ENCODE measurements at places on chromosomes 3 and 15.
A peak's percentile ranks its signal among the peaks of the same experiment; 100 is the strongest.

DNA sequence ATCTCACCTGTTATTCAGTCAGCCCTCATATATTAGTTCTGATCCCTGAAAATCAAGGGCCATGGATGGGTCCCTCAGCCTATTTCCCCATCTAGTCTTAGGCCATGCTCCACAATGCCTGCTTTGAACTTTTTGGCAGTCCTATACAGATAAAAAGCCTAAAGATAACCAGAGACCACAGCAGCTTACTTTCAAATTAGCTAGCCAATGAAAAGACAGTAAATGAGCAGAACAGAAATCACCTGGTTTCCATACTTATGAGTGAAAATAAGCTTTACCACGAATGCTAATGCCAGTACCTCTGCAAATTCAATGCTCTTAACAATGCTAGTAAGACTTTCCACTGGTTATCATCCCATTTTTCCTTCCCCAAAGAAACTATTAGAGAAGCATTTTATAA, 141.6 kb upstream of the SPRED1 start:
- DNase-seq = no peak

DNA sequence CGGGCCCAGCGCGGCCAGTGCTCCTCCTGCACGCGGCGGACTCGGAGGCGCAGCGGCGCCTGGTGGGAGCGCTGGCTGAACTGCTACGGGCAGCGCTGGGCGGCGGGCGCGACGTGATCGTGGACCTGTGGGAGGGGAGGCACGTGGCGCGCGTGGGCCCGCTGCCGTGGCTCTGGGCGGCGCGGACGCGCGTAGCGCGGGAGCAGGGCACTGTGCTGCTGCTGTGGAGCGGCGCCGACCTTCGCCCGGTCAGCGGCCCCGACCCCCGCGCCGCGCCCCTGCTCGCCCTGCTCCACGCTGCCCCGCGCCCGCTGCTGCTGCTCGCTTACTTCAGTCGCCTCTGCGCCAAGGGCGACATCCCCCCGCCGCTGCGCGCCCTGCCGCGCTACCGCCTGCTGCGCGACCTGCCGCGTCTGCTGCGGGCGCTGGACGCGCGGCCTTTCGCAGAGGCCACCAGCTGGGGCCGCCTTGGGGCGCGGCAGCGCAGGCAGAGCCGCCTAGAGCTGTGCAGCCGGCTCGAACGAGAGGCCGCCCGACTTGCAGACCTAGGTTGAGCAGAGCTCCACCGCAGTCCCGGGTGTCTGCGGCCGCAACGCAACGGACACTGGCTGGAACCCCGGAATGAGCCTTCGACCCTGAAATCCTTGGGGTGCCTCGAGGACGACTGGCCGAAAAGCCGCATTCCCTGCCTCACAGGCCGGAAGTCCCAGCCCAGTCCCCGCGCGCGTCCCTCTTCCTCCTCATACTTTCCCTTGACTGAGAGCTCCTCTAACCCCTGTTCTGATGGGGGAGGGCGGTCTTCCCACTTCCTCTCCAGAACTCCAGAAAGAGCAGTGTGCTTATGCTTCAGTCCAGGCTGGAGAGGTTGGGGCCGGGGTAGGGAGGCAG, 1.4 kb upstream of the IL17RC start:
- peak; percentile 88 for DNase-seq

DNA sequence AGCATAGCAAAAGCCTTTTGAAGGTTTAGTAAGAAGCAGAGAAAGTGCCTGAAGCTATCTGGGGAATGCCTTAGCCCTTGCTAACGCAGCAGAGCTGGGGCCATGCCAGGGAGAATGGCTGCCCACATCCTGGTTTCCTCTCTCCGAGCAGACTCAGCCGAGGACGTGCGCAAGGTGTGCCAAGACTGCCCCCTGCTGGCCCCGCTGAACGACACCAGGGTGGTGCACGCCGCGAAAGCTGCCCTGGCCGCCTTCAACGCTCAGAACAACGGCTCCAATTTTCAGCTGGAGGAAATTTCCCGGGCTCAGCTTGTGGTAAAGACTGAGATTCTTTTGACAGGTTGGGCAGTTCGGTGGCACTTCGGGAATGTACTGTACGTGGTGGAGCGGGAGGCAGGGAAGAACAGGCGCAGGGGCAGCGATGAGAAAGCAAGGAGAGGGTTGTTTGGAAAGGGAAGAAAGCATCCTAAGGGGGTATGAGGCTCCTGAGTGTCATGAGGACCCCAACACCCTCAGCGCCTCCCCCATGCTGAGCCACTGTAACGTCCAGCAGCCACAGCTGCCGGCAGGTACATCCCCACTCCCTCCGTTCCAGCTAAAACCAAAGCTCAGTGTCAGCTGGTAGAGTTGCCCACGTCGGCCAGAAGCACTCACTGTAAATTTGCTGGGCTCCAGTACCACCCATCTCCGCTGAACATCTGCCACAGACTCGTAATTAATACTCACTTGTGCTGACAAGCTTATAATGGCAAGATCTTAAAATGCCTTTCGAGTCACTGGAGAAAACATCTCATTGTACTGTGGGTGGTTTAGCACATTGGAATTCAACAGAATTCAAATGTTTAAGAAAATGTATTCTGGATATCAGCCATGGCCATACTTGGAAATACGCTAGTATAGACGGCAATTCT, 4.4 kb downstream of the AHSG start:
- DNase-seq = peak; percentile 85

- DNase-seq = no peak
Observed at GRCh38 chr3:36201546-36201945, 178.8 kb upstream of the STAC start.

- no peak for DNase-seq
Observed at GRCh38 chr15:58511599-58511987, 79.8 kb downstream of the LIPC start.

- DNase-seq = no peak
Observed at GRCh38 chr3:127607675-127608361, 9.6 kb downstream of the MCM2 start.

GRCh38 chr3:9007213-9007612, 43.9 kb upstream of the RAD18 start:
- DNase-seq = no peak

DNA sequence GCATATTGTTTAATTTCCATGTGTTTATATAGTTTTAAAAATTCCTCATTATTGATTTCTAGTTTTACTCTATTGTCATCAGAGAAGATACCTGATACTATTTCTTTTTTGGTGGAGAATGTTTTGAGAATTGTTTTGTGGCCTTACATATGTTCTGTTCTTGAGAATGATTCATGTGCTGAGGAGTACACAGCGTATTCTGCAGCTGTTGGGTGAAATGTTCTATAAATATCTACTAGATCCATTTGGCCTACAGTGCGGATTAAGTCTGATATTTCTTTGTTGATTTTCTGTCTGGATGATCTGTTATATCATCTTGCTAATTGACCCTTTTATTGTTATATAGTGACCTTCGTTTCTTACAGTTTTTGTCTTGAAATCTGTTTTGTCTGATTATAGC, 109.7 kb downstream of the UBE2E2 start:
- DNase-seq = no peak

- peak; percentile 53 for DNase-seq
Observed at GRCh38 chr15:66287461-66288057, 5.8 kb upstream of the DIS3L start.

GRCh38 chr3:139448104-139448503, 28.2 kb downstream of the RBP2 start:
- DNase-seq = no peak

- no peak for DNase-seq
Observed at GRCh38 chr15:95458721-95459120, 871.8 kb upstream of the NR2F2 start.

GRCh38 chr3:167940241-167940640, 155.5 kb downstream of the GOLIM4 start:
- DNase-seq = peak; percentile 13

DNA sequence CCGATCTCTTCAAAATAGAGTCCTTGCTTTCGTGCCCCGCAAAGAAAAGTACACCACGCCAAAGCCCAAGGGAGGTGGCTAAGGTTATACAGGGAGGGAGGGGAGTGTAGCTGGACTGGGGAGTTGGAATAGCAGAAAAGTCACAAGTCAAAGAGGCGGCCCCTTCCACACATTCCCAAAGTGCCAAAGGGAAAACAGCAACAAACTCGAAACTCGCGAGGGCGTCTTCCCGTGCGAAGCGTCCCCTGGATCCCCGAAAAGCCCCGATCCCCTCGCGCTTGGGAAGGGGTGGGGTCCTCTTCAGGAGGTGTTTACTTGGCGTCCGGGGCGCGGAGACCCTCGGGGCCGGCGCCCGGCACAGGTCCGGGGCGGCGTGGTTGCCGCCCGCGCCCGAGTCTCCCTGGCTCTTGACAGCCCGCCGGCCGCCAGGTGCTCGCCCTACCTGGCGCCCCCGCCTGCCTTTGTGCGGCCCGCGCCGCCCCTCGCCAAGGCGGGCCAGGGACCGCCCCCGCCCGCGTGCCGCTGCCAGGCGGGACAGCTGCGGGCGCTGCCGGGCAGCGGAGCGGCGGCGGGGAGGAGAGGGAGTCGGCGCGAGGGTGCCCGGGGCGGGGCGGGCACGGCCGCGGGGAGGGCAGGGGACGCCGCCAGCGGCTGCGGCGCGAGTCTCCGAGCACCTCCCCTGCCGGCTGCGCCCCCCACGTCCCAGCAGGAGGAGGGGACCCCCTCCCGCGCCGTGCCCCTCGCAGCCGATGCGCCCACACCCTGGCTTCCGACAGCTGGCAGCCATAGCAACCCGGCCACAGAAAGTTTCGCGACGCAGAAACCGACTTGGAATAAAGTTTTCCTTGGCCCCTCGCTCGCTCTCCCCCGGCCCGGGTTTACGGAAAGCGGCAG, 966 bp downstream of the MYO1E start:
- DNase-seq = peak; percentile 42

GRCh38 chr3:184295771-184296170, 3.3 kb upstream of the PSMD2 start:
- DNase-seq = no peak

- DNase-seq = no peak
Observed at GRCh38 chr3:141530415-141530768, 43.6 kb downstream of the RASA2 start.

GRCh38 chr3:55611121-55611520, 124.0 kb upstream of the WNT5A start:
- DNase-seq = no peak

- no peak for DNase-seq
Observed at GRCh38 chr3:6248528-6248927, 612.4 kb upstream of the GRM7 start.

DNA sequence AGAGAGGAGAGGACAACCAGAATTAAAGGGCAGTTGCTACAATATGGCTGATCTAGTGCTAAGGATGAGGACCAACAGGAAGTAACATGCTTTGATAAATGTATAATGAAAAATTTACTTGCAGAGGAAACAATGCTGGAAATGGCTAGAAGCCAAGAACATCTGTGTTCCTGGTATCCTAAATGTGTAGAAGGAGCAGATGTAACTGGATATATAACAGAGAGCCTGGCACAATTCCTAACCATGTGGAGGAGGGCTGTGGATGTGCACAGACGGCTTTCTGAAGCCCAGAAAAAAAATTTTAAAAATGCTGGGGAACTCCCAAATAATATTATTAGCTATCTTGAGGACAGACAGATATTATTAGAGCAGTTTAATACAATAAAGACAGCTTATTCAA, 159.4 kb upstream of the GBE1 start:
- DNase-seq = no peak

GRCh38 chr3:197406266-197406665, 107.9 kb upstream of the DLG1 start:
- DNase-seq = no peak

- no peak for DNase-seq
Observed at GRCh38 chr3:38098376-38098723, 38.6 kb downstream of the ACAA1 start.

DNA sequence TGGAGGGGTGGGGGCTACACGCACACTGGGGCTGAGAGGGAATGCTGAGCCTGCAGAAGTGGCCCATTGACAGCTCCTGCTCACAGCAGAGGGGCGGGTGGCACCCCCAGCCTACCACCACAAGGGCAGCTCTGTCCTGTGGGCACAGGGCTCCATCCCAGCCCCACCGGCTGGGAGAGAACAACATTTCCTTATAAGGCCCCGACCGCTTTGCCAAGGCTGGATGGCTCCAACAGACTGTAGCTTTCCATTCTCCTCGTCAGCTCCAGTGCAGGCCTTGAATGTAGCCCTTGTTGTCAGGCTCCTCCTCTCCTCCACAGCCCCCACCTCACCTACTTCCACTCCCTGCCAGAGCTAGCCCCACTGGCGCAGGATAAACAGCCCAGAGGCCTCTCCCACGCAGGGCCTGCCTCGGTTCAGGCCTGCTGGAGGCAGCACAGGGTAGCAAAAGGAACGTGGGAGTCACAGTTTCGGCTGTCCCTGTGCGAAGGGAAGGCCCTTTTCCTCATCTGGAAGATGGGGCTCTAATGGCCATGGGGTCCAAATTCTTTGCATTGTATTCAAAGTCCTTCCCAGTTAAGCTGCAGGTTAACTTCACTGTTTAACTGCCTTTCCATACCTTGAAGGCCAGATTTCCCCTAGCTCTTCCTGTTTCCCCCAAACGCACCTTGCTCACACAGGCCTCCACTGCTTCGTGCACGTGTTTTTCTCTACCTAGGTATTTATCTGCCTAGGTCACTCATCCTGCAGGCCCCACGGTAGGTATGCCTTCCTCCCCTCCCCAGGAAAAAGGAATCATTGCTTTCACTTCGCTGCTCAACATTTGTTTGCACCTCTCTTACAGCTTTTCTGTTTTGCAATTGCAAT, 101.6 kb upstream of the LPP start:
- no peak for DNase-seq

DNA sequence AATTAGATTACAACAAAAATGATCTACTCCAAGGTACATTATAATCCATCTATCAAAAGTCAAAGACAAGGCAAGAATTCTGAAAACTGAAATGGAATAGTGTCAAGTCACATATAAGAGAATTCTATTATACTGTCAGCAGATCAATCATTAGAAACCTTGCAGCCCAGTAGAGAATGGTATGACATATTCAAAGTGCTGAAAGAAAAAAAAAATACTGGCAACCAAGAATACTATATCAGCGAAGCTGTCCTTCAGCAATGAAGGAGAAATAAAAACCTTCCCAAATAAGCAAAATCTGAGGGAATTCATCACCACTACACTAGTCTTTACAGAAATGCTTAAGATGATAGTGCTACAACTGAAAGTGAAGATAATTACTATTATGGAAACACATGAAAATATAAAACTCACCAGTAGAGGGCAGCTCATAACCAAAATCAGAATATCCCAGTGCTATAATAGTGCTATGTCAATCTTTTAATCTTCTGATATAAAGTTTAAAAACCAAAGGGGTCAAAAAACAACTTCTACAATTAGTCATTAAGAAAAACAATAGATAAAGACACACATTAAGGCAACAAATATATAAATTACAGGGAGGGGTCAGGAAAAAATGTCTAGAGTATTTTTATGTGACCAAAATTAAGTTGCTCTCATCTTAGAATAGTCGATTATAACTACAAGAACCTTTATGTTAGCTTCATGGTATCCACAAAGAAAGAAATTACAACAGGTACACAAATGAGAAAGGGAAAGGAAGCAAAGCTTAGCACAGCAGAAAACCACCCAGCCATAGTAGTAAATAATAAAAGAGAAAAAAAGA, 190.7 kb upstream of the CNTN6 start:
- DNase-seq = no peak

GRCh38 chr15:76936671-76937070, 5.1 kb downstream of the RCN2 start:
- DNase-seq = no peak

GRCh38 chr3:132417695-132418411, 551 bp downstream of the DNAJC13 start:
- peak; percentile 87 for DNase-seq

GRCh38 chr3:24985668-24986067, 442.4 kb upstream of the RARB start:
- DNase-seq = no peak
